ENCODE measurements at places on chromosomes 2 and 18.

DNA sequence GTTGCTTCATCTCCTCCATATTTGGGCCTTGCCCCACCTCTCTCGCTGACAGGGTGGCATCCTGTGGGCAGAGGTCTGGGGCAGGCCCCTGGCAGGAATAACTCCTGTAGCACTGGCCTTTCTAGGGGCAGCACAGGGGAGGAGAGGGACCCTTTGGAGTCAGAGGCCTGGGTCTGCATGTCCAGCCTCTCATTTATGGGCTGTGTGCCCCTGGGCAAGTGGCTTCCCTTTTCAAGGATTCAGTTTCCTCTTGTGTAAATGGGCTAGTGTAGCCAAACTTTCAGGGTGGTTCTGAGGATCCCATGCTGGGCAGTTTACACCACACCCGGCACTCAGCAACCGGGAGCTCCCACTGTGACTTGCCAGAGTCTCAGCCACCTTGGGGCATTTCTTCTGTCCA lies 23.4 kb downstream of the ADRA2B start:
- DNase-seq: no peak

- DNase-seq: no peak
Measured at GRCh38 chr2:169900686-169901085, 73.4 kb downstream of the UBR3 start.

DNA sequence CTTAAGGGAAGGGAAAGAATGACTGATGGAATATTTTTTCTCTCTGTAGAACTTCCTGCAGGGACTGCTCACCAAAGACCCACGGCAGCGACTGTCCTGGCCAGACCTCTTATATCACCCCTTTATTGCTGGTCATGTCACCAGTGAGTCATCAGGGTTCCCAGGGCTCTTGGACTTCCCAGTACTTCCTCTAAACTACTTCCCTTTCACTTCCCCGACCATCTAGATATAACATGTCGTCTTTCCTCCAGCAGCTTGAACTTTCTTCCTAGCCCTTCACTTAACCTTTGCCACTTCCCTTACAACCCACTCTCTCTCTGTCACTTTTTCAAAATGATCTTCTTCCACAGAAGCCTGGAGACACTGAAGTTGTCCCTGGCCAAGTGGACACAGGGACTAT lies 7.2 kb downstream of the STK36 start:
- peak; percentile 22 for DNase-seq

DNA sequence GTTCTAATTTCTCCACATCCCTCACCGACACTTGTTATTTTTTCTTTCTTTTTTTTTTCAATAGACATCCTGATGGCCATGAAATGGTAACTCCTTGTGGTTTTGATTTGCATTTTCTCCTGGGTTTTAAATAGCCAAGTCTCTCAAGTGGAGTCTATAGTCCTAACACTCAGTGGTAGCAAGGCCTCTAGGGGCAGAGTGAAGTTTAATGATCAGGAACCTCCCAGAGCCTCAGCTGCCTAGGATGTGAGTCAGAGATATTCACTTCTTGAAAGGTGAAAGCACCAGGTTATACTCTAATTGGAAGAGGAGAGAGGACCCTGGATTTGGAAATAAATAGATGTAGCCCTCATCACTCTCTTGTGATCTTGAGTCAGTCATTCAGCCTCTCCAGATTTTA lies 62.7 kb upstream of the CAPN13 start:
- DNase-seq: peak; percentile 36

DNA sequence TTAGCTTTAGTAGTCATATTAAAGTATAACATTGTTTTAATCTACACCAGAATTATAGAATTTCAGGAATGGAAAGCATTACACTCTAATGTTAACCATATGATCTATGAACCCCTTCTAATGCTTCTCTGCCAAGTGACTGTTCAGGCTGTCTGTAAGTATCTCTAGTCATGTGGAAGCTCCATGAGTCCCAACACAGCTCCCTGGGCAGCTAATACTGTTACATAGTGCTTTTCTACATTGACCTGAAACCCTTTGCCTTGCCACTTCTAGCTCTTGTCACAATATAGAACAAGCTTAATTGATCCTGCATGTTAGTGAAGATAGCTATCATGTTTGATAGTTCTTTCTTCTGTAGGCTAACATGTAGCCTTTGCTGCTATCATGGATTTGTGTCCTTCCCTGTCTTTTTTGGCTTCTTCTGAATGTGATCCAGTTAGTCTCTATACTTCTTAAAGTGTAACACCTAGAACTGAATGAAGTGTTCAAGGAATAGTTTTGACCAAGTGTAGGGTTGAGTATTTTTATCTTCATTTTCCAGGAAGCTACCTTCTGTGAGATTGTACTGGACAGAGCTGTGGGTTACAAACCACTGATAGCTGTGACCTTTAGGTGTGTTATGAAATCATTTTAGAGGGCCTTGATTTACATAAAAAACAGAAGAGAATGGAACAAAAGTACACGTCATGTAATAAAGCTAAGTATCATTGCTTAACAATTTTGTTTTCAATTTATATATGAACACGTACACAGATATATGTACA lies 23.7 kb downstream of the BABAM2 start:
- no peak for DNase-seq

DNA sequence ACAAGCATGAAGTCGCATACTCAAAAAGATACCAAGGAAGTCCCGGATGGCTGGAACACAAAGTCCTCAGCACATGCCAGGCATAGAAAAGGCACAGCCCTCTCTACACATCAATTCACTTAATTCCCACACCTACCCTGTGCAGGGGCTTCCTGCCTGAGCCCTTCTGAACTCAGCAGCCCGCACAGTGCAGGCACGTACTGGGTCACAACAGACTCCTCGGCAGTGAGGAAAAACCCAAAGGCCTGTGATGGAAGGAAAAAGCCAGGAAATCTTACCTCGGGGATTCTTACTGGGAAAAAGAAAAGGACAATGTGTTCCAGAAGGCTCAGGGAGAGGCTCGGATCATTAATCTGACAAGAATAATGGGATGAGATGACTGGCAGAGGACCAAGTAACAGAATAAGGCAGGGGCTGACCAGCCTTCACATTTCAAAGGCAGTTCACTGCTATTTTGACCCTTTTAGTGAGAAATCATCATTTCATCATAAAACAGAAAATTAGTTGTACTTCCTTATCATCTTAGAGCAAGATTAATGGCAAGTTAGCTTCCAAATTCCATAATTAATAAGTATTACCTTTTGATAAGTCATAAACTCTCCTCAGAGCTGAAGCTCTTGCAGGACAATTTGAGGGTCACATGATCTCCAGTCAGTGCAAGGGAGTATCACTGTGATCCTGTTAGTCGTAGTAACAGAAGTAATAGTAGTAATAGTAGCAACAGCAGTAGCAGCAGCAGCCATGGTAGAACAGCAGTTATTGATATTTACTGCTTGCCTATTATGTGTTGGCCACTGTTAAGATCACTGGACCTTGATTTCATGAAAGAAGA lies 87.4 kb downstream of the STK39 start:
- no peak for DNase-seq

GRCh38 chr18:70469916-70470315 lies 181.1 kb downstream of the SOCS6 start:
- DNase-seq: peak; percentile 49

DNA sequence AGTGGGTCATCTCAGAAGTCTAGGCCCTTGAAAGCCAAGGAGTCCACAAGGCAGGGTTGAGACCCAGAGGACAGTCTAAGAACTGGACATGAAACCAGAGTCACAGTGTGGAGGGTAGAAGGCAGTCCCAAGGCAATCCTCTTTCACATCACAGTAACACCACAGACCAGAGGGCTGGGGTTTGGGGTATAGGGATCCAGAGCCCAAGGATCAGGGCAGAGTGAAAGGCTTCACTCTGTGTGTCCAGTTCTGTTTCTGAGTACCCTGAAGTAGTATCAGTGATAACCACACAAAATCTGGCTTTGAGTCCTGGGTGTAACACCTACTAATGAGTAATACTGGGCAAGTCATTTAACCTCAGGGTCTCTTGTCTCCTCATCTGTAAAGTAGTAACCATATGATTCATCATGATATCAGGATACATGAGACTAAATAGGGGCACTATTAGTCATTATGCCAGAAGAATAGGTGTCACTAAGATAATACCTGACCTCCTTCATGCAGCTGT lies 91.0 kb downstream of the ICA1L start:
- DNase-seq: peak; percentile 70

- peak; percentile 7 for DNase-seq
Measured at GRCh38 chr2:60652832-60653340, 99.4 kb upstream of the BCL11A start.

DNA sequence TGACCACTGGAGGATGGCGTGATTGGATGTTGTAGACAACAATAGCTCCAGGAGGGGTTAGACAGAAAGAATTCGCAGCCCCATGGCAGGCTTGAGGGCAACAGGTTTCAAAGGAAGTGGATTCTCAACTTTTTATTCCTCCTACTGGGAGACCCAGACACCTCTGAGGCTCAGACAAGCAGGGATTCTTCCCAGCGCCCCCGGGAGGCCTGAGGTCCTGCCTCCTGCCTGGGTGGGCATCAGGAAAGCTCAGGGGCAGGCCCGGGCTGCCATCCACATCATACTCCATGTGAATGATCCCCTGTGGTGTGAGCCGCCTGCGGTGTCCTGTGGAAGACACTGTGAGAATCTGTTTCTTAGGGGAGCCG lies 203.5 kb downstream of the CYP26B1 start:
- no peak for DNase-seq
